ENCODE measurements at places on chromosomes 1 and 21.

DNA sequence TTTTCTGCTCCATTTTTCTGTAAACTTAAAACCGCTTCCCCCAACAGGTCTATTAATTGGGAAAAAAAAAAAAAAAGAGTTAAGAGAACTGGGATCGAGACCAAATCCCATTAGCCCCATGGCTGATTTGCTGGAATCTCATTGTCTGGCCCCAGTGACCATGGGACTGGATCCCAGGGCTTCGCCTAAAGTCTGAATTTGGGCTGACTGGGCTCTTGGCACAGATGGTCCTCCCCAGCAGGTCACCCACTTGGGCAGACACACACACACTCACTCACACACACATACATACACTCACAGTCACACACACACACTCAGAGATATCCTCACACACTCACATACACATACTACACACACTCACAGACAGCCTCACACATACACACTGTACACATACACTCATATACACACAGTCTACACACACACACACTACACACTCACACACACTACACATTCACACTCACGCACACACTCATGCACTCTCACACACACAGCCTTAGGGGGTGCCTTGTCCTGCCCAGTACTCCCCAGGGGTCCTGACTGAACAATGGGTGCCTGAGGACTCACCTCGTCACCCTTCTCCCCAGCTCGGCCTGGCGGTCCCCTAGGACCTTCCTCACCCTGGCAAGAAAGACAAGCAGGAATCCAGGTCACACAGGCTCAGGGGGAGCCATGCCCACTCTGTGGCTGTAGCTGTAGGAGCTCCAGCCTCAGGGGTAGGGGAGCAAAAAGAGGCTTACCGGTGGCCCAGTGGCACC is 7.5 kb downstream of the COL9A2 start:
- no peak for DNase-seq

- DNase-seq: no peak
These were observed 33.1 kb downstream of the KCNJ15 start for GRCh38 chr21:38289705-38290485.

- no peak for DNase-seq
These were observed 10.3 kb downstream of the GPR25 start for GRCh38 chr1:200883118-200883517.

DNA sequence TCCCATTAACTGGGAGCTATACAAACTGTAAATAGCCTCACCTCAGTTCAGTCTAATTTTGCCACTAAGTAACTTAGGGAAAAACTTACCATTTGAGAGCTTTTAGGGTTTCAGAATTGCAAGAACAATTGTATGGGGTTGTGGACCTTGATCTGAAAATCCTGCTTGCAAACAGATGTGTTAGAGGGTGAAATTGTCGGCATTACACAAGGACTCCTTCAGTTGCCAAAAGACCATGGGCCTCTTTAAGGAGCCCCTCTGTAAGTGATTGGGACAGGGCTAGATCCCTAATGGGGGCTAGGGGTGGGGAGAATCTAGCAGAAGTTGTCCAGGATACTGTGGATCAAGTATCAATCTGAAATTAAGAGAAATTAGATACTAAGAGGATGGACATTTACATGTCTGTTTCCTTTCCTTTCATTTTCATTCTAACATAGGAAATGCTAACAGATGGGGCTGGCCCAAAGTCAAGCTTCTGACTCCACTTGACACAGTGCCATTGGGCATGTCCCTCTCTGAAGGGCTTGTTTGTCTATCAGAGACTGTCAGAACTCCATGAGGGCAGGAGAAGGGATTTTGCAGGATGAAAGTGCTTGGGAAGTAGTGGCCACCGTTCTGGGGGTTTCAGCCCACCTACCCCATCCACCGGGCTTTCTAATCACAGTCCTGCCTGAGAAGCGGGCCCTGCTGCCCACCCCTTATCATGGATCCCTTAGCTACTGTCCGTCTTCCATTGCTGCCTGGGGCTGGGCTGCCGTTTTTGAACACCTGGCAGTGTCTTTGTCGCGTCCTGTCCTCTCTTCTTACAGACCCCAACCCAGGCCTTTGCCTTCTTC is 54.7 kb downstream of the STUM start:
- DNase-seq: no peak

DNA sequence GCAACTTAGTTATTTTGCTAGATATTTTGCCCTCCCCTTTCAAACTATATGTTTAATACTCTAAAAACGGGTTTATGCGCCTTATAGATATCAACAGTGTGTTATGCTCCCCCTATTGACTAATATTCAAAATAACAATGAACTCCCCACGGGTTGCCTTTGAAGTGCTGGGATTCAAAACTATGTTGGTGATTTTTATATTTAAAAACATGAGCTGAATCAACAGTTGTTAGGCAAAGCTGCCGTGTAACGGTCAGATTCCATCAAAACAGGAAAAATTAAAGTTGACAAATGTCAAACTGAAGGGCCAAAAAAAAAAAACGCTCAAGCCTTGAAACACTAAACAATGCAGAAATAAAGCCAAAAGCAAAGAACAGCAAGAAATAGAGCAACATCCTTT is 2.5 kb downstream of the TGFBR3 start:
- no peak for DNase-seq

DNA sequence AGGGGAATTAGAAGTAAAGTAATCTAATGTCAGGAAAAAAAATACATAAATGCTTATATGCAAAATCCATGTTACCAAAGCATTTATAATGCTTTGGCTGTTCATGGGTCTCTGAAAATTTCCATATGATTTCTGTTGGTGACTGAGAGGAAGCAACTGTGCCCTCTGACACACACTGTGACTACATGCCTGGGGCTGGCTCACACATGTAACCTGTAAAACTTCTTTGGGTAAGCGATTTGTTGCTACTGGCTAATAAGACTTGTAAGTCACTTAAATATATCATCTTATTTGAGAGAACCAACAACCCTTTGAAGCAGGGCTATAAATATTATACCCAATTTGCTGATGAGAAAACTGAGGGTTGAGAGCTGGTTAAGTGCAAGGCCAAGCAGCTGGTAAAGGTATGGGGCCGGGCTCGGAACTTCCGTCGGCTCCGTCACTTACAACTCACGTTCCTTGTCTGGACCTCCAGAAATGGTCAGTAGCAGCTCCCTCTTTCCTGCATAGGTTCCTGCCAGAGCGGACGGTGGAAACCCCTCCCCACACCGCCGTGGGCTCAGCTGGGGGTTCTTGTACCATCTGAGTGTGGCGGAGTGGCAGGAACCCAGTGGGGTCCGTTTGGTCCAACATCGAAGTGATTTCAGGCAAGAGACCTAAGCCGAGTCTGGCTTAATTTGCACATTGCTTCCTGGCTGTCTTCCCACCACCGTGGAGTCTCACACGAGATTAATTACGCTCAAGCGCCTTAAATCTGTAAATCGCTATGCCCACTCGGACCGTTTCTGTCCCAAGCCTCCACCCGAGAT is 714 bp downstream of the DFFA start:
- no peak for DNase-seq

DNA sequence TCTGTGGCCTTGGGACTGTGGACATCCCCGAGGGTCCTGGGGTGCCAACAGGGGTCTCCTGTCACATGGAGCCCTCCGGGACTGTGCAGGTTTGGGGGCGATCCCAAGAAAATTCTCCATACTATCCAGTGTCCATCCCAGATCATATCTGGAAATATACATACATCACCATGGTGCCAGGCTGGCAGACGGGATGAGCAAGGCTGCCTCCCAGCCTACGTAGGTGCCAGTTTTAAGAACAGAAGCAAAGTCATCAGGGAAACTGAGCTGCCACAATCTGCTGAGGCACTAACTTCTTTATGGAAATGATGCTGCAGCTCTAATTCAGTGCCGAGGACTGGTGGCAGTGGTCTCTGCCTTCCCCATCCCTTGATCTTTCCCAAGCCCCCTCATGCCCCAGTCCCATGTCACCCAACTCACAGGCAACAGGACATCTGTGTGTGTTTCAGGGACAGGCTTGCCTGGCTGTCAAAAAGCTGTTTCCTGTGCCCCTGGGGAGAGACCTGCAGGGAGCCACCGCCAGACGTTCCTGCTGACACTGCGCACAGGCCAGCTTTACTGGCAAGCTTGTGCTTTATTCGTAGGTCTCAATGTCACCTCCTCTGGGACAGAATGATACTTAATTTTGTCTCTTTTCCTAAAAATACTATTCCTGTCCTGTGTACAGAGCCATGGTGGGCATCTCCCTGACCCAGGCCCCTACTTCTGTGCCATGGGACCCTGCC is 15.5 kb downstream of the TEX35 start:
- DNase-seq: no peak

DNA sequence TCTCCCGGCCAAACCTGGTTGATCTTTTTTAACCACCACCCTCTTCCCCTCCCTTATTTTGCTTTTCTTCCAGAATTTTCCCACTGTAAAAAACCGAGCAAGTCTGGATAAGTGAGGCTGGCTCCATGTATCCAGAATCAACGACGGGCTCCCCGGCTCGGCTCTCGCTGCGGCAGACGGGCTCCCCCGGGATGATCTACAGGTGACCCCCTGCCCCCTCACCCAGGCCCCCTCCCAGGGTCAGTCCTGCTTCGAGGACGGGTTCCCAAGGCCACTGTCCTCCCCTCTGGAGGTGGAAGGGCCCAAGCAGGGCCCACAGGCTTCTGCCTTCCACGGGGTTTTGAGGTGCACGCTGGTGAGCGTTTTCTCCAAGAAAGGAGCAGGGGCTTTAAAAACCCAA is 5.2 kb upstream of the KCNAB2 start:
- DNase-seq: no peak

GRCh38 chr1:39458991-39459390 is 32.4 kb upstream of the BMP8A start:
- DNase-seq: no peak

DNA sequence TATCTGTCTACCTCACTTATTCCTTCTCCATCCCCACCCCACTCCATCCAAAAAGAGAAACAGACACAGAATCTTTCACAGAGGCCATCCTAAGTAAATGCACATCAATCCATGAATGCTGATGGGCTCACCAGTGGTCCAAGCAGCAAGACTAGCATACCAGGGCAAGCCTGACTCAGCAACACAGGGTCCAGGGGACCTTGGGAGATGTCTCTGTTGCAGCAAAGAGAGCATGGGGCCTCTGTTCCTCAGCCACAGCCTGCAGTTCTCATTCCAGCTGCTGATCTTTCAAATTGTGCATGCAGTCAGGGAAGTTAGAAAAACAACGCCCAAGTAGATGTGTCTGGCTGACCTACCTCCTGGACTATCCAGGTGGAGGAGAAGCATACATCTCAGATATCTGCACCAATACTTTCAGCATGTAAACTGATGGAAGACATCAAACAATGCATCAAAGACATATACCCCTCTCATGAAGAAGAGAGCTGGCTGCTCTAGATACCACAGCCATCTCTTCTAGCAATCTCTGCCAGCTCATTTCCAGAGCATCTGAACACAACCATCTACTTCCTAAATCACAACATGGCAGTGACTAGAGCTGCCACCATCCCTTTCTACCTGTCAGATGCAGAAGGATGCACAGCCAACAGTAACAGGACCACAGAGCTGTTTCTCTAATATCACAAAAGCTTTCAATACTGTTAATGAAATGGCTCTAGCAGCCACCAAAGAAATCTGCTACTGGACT is 54.5 kb downstream of the CD34 start:
- DNase-seq: no peak

GRCh38 chr1:17199267-17200044 is 5.5 kb upstream of the PADI1 start:
- DNase-seq: no peak

DNA sequence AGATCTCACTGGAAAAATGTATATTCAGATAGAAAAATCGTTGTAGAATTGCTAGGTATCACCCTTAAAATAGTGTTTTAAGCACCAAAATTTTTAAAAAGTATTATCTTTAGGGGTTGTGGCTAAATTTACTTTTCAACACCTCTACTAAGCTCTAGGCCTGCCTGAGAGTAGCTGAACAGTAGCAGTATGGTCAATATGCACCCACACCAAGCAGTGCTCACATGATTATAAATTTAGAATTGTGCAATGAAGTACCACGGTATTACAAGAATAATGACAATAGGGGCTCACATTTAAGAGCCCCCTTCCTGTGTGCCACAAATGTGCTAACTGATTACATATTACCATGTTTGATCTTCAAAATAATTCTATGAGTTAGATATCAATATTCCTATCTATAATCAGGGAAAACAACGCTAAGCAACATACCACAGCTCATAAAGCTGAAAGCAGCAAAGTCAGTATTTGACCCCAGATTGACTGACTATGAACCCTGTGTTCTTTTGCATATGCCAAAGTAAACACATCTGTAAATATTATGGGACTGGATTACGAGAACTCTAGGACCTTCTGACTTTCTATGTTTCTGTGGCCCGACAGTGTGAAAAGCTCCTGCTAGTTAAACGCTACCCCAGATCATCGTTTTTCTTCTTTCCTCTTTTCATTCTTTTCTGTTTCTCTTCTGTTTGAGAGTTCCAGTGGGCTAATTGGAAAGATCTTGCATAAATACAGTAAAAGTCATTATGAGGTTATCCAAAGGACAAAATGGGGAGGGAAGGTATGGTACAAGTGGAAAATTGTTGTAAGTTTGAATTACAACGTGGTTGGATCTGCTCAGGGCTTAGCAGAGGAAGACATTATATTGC is 201.1 kb upstream of the C1orf87 start:
- DNase-seq: no peak

DNA sequence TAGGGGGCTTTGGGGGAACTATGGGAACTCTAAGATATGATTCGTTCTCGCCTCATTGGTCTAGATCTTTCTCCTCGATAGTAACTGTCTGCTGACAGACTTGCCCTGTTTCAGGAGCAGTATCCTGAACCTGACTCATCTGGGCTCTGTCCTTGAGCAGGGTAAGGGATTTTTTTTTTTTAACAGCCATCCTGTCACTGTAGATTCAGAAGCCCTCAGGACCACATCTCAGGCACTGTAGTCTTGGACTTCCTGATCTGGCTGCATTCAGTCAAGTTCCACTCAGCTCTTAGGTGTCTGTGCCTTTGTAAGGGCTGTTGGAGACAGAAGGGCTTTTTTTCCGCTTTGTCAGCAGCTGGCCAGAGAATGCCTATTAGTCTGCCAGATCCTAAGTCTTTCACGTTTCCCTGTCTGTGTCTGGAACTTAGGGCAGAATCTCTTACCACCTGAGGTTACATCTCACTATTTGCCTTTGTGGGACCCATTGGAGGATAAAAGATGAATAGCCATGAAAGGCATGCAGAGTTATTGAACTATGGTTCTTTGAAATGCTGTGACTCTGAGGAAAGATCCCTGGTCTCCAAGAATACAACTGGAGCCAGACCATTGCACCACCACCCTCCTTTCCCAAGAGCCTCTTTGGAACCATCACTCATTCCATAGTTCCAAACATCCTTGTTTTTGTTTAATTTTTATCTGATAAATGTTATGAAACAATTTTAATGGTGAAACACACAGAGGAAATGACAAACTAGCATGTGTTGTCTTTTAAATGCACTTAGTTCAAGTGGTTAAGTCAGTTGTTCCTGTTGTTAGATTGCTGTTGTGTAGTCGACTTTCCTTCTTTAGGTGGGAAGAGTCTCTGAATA is 49.7 kb upstream of the MACF1 start:
- no peak for DNase-seq

DNA sequence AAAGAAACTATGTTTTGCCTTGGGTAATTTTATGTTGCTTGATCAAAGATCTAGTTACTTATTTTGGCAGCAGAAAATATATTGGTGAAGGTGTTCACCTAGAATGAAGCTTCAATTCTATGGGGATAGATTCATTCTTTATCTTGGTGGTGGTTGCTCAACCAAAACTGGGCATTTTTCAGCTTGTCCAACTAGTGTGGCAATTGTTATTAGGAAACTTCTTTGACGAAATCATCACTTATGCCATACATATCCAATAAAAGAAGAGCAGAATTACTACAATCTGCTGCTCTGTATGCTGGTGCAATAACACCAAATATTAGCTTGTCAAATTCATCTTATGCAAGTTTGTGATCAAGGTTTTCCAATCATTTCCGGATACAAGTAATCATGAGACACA is 26.8 kb upstream of the TMPRSS15 start:
- DNase-seq: no peak

All from Panc1 (cell line).